ENCODE measurements at places on chromosomes 7 and 10. TPM values are rescaled to one million over a fixed set of nuclear protein-coding genes. Genes with fewer than 3 reads are reported as not detected.

FAM20C gene
- polyA plus RNA-seq = 32.5 TPM

SFTPA1 gene
- polyA plus RNA-seq = not detected

LRRTM3 gene
- polyA plus RNA-seq = not detected

DNA sequence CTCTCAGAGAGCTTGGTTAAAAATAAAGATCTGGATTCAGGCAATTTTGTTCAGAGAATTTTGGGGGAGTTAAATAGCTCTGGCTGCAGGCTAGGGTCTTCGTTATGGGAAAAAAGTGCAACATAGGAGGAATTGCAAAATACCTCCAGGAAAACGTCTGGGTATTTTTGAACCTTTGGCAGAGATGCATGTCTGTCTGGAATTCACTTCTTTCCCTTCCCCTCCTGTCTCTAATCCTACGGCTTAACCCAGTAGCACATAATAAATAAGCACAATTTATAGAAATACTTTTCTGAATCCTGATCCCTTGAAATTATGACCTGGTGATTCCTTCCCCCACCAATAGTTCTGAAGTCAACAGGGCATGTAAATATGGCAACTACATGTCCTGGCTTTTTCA is 19.3 kb upstream of the NUP205 start:
- DNase-seq = no peak

GRCh38 chr7:8618441-8619070 is 185.1 kb downstream of the NXPH1 start:
- DNase-seq = no peak

GRCh38 chr10:18797286-18797685 is 138.1 kb downstream of the ARL5B start:
- DNase-seq = no peak

Measured in BJ (cell line).